ENCODE measurements at places on chromosomes 16 and 17.

- DNase-seq, result no peak
Measured at GRCh38 chr16:88363239-88363891, 19.4 kb upstream of the ZNF469 start.

DNA sequence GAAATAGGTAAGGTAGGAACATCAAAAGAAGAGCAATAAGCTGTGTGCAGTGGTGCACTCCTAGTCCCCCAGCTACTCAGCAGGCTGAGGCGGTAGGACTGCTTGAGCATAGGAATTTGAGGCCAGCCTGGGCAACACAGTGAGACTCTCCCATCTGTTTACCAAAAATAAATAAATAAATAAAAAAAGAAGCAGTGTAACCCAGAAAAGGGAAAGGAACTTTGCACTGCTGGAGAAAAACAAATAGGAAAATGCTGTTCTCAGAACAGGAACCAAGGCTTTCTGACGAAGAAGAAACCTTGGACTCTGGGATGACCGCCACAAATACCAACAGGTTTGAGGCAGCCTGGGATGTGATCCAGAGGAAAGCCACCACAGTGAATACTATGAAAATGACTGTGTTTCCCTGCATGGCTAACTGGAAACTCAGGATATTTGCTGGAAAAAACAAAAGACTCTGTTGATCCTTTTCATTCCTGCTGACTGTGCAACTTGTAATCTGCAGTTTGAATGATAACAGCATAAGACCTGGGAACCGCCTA is 41.2 kb downstream of the TTC19 start:
- no peak for DNase-seq

DNA sequence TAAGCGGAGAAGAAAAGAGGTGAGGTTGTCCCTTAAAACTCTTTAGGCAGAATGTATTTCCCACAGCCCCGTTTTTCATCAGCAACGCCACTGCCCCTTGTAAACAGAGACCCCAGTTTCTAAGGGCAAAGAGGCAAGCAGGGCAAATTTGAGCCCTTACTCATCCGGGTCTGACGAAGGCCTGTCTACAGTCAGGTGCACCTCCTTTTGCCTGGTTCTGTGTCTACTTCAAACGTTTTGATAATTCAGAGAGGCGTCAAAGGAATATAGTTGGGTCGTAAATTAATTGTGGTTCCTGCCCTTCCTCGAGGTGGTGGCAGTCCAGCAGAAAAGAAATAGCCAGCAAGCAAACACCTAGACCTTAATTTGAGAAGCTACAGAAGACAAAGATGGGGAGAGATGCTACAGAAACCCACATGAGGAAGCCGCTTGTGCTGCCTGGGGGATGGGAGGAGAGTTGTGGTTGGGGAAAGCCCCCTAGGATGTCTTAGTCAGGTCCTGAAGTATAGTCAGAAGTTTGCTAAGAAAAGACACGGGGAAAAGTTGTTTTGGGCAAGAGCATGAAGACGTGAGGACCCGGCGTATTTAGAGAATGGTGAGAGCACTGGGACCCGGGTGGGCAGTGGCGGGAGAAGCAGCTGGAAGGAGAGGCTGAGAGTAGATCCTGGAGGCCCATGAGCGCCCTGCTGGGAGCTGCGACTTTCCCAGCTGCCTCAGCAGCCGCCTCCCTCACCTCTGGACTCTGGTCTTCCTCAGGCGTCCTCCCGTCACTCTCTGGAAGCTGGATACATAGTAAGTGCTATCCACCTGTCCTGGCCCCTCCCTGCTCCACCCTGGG is 2.4 kb downstream of the FBRS start:
- no peak for DNase-seq

DNA sequence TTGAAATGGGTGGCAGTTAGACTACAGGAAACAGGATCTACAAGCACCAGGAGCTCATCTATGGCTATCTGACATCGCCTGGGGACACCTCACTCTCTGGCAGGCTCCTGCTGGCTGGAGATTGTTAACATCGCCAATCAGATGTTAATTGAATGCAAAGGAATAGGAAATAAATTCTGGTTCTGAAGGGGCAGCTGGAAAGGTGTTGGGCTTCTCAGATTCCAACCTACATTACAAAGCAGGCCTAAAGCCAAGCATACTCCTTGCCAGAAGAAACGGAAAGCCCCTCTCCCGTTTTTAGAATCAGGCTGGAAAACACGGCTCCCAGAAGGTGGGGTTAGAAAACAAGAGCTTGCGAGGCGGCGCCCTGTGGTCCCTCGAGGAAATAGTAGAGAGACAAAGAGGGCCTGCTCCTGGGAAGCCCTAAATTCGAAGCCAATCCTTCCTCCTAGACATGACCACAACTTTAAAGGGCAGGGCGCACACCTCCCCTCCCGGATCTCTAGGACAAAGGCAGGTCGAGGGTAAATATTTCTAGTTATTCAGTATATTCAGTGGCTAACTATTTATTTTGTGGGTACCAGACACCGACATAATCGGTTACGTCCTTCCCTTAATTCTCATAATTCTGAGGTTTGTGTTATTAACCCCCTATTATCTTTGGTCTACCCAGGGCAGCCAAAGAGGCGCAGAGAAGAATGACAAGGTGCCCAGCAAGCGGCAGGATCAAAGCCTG is 763 bp upstream of the TOM1L1 start:
- DNase-seq, result no peak

- DNase-seq, result no peak
Measured at GRCh38 chr16:12150600-12150999, 174.1 kb downstream of the SNX29 start.

DNA sequence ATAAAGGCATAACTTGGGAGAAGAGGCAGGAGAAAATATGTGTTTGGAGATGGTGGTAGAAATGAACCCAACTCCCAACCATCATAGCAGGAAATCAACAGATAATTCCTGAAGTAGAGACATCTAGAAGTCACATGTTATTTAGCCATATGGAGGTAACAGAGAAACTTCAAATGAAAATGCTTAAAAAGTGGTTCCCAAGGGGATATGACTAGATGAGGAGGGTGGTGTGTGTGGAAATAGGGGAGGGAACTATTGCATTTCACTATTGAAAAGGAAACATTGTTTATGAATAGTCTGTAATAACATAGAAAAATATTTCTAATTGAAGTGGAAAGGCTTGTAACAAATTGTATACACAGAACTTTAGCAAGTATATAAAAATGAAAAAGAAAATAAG is 412.0 kb downstream of the SHISA9 start:
- DNase-seq, result no peak
